ENCODE measurements at places on chromosomes 11 and 22.

DNA sequence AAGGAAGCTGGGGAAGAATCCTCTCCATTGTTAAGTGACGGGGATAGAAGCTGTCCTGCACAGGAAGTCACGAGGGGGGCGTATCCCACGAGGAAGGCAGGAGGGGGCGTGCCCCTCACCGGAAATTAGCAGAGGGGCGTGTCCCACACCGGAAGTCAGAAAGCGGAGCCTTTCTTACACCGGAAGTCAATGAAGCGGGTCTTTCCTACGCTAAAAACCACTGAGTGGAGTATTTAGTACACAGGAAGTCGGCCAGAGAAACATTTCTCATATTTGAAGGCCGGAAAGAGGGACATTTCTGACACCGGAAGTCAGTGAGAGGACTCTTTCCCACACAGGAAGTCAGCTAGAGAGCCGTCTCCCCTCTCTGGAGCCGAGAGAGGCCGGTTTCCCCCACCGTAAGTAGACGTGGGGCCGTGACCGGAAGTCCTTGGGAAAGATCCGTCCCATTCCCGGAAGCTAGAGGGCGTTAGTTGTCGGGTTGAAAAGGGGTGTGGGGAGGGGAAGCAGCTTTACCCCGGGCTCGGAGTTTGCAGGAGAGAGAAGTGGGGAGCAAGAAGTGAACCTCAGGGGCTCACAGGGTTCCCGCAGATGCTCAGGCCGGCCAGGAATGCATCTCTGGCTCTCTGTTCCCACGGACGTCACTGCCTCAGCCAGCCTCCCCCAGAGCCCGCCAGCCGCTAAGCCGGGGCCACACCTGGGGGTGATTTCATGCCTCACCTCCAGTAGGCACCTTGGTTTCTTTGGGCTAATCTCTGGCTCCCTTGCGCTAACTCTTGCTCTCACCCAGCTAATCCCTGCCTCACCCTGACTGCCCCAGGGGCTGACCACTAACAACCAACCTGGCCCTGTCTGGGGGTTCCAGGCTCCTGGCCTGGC lies 15.4 kb downstream of the MIAT start:
- DNase-seq = peak; percentile 97

DNA sequence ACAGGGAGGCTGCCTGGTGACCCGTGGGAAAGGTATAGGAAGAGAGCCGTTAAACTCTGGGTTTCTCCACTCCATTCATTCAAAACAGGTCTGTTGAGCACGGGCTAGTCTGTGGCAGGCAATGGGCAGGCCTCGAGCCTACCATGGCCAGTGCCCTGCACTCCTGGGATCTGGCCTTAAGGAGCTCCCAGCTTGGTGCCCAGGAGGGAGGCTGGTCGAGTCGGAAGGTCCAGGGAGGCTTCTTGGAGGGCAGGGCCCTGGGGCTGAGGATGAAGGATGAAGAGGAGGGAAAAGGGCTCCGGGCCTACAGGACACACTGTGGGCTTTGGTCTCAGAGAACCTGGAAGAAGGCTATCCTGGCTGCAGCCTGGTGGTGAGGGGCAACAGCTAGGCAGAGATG lies 41.9 kb upstream of the MN1 start:
- no peak for DNase-seq

DNA sequence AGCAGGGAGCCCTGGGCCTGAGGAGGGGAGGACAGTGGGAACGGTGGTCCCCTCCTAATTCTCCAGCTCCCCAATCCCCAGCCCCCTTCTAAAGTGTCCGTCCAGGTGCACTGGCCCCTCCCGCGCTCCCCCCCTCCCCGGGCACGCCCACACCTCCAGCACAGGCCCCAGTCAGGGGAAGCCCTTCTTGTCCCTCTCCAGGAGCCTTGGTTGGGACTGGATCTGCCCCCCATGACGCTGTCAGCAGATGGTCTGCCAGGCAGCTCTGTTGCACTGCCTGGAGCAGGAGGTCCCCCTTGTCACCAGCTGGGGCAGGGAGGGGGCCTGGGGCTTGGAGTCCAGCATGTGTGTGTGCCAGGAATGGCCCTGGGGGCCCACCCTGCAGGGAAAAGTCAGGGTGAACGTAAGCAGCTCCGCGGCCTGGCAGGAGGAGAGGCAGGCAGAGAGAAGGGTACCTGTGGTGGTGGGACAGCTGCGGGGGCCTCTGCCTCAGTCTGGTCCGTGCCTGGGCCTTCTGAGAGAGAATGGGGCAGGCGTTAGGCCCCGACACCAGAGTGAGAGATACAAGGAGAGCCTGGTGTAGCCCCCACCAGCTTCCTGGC lies 1.6 kb downstream of the IRF7 start:
- DNase-seq = no peak

DNA sequence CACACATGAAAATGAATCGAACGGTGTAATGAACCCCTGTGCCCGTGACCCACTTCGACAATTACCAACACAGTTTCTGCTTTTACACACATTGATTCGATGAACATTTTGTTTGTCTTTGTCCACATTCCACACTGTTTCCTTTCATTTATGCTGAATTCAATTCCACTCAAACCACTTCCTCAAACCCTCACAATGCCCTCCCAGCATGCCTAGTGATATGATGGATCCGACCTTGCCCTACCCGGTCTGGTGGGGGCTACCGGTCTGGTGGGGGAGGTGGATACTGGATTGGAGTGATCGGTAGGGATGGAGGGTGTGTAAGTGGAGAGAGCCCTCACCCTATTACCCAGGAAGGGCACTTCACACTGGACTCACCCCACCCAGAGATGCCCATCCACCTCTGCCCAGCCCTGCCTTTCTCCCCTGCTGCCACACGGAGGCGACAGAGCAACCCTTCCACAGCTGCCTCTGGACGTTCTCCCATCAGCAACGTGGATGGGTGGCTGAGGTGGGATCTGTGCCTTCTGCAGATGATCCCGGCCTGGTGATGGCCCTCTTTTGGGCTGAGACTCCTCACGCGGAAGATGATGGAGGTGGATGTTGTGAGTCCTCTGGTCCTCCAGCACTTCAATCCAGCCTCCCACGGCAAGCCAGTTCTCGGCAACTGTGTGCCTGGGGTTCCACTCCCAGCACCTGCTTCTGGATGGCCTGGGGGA lies 33.0 kb upstream of the P2RY2 start:
- DNase-seq = peak; percentile 72

- DNase-seq = no peak
Observed at GRCh38 chr11:121476379-121477032, 23.7 kb upstream of the SORL1-AS1 start.

GRCh38 chr11:43582024-43582862 lies 98.3 kb upstream of the HSD17B12 start:
- no peak for DNase-seq

- no peak for DNase-seq
Observed at GRCh38 chr22:20956258-20957101, 10.6 kb upstream of the AIFM3 start.

- DNase-seq = no peak
Observed at GRCh38 chr22:25765016-25765367, 23.0 kb downstream of the MYO18B start.

DNA sequence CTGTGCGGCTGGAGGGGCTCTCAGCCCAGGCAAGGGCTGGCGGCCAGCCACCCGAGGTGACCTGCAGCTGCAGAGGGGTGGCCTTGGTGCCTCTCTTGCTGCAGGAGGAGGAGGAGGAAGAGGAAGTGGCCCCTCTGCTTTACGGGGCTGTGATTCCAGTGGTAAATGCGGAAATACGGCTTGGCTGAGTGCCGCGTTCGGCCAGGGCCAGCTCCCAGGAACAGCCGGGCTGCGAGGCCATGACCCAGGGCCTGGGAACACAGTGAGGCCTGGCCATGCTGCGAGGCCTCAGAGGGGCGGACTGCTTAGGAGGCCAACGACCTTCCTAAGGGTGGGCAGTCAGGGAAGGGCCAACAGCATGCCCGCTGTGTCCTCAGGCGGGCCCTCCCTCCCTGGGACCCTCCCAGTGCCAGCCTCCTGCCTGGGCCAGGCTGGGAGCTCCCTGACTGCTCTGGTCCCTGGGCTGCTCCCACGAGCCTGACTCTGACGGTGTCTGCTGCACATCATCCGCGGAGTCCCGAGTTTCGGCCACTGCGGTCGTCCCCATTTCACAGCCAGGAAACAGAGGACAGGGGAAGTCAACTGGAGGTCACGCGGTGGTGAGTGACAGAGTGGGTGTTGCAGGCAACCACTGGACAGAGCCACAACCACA lies 20.8 kb upstream of the PPARA start:
- peak; percentile 90 for DNase-seq

- DNase-seq = no peak
Observed at GRCh38 chr11:680476-680875, 14.5 kb downstream of the DEAF1 start.

DNA sequence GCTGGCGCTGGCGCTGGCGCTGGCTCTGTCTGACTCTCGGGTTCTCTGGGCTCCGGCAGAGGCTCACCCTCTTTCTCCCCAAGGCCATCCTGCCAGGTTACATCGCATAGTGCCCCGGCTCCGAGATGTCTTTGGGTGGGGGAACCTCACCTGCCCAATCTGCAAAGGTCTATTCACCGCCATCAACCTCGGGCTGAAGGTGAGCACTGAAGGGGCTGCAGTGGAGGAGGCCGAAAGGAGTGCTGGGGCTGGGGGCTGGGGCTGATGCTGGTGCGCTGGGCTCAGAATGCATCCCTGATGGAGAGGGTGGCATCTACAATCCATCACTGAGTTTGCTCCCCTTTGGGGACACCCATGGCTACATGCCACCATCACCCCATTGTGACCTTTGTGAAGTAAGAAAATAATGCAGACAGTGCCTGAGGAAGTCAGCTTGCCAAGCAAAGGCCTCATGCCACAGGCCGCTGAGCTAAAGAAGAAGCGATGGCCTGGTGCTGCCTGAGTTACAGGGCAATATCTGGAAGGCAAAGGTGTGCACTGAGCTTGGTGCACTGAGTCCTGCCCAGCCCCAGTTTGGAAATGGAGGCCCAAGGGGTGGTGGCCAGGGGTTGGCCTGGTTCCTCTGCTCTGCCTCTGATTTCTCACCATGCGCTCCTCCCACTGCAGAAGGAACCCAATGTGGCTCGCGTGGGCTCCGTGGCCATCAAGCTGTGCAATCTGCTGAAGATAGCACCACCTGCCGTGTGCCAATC lies 620 bp downstream of the SMPD1 start:
- peak; percentile 42 for DNase-seq

- no peak for DNase-seq
Observed at GRCh38 chr11:57341250-57341808, 3.2 kb downstream of the P2RX3 start.

DNA sequence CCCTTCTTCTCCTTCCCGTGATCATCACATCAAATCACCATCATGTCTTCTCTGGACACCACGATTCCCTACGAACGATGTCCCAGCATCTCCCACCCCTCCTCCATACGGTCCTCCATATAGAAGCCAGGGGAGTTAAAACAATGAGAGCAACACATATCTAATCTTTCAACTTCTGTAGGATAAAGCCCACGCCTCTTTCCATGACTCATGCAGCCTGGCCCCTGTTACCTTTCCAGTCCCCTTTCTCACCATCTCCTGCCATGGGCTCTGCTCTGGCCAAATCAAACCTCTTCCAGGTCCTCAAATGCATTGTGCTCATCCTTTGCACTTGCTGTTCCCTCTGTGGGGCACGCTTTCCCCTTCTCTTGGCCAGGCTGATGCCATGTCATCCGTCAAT lies 23.6 kb downstream of the RPS6KA4 start:
- no peak for DNase-seq

DNA sequence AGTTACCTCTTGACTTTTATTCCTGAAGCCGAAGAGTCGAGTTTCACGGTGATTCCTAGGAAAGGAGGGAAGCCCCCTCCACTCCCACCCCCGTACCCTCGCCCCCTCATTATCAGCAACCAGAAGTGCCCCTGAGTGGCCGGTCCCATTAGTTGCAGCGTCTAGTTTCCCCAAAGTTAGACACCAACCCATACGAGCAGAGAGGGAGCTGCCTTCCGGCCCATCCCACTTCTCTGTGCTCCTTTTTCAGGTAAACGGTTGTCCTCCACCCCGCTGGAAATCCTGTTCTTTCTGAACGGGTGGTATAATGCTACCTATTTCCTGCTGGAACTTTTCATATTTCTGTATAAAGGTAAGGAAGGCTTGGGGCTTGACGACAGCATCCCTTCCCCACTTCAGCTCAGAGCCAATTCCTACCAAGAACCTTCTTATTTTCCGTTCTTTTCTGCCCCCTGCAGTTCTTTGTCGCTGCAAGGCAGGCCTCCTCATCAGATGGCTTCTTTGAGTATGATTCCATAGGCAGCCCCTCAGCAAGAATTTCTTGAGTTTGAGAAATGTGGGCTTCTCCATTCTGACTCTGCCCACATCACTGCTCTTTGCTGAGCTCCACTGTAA lies 701 bp downstream of the TMEM216 start:
- DNase-seq = peak; percentile 13

GRCh38 chr11:2931771-2932738 lies 2.8 kb upstream of the PHLDA2 start:
- no peak for DNase-seq

GRCh38 chr11:99352642-99353041 lies 331.9 kb downstream of the CNTN5 start:
- DNase-seq = no peak

GRCh38 chr11:23556163-23556750 lies 696.0 kb upstream of the CCDC179 start:
- no peak for DNase-seq

DNA sequence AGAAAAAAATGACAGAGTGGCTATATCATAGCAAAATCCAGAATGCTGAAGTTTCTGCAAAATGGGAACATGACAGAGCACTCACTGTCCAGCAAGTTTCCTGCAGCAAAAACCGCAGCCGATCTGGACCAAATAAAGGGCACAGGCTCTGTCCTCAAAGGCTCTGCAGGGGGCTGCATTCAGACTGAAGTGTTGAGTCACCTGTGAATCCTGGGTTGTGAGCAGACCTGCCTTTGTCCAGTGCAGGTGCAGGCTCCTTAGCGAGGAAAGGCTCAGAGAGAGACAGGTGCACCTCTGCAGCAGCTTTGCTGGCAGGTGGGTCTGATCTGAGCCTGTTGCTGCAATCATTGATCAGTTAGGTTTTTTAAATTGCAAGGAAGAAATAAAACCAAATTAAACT lies 29.3 kb upstream of the NFAM1 start:
- DNase-seq = no peak

DNA sequence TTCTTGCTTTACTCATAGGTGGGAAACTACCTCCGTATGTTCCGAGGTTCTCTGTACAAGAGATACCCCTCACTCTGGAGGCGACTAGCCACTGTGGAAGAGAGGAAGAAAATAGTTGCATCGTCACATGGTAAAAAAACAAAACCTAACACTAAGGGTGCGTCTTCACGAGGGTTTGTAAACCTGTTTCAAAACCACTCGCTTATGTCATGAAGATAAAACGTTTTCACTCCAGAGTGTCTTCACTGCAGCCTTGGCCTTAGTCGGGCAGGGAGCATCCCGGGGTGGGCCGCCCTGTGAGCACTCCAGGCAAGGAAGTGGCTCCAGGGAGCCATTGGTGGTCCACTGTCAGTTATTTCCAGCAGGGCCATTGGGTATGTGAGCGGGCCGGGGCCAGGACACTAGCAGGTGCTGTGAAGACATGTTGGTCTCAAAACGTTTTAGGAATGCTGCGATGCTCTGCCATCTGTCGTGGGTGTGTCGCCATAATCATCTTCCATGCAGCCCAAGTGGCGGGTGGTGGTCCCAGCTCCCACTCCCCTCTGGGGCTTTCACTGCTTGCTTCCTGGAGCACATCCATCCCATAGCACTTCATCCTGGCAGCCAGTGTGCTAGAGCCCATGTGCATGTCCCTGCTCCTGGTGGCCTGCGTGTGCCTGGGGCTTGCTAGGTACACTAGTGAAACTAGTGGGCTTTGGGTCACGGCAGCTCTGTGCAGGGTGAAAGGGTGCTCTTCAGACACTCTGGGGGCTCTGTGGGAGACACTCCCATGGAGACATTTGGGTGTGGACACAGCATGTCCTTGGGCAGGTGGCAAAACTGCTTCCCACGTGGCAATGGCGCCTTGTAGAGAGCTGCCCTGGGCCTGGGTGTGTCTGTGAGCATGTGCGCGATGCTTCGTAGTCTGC lies 5.2 kb downstream of the SMARCB1 start:
- no peak for DNase-seq

All from inflammatory macrophage (primary cell).